Cortex of kidney (tissue), 1 donor: ENCODE measurements at places on chromosomes 13 and 19.

- no peak for DNase-seq
These were observed 13.2 kb downstream of the NCAN start for GRCh38 chr19:19224852-19225494.

DNA sequence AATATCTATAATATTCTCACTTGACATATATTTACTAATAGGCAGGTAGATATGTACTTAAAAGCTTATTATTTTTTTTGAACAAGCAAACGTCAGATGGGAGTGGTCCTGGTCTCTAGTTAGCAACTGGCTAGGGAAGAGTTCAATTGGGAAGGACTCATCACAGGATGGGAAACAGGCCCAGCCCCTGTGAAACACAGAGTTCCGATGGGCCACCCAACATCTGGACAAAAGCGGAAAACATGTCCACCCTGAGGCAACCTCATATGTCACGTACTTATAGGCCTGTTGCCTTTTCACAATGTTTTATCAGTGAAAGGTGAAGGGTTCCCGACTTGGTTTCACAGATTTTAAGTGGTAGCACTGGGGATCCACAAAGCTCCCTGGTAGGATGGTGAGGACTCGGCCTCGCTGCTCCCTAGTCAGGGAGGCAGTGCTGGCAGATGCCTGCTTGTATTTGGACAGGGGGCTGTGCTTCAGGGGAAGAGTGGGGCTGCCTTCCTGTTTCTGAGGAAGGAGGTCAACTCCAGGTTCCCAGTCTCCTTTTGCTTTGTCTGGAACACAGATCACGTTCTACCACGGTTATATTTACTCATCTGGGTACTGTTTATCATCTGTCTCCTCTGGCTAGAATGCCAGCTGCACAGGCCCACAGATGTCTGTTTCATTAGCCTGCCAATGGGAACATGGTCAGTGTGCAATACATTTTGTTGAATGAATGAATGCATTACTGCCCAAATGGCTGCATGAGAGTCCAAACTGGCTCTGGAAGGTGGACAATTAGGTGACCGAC is 49.4 kb upstream of the SLC15A1 start:
- DNase-seq = no peak

- no peak for DNase-seq
These were observed 73.6 kb downstream of the DCLK1 start for GRCh38 chr13:36057547-36057946.

DNA sequence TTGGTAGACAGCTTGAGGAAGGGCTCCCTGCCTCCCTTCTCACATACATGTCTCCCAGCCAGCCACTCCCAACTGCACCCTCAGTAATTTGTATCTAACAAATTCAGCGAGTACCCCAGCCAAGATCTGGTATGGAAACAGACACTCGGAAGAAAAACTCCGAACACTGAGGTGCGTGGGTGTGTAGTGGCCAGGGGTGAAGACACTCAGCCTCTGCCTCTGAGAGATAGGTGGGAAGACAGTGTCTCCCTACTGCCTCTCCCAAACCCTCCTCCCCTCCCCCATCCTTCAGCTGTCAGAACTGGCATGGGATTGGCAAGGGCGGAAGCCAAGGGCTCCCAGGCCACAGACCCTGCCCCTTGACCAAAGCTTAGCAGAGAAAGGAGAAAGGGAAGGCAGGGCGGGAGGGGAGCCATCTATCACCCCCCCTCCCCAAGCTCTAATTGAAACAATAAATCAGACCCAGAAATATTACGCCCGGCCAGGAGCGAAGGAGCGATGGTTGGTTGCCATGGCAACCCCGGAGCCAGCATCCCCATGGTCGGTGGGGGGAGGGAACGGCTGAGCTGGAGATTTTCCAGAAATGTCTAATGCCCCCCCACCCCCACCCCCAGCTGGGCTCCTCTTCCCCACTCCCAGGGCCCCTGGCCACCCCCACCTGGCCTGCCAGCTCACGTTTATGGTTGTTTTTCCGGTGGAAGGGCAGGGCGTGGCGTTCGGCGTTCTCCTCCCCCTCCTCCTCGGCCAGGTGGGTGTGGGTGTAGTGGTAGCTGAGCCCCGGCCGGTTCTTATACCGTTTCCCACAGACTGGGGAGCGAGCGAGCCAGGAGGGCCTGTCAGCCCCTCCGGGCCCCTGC is 7.0 kb downstream of the DPF1 start:
- no peak for DNase-seq

GRCh38 chr13:61370520-61370919 is 45.1 kb downstream of the PCDH20 start:
- no peak for DNase-seq

DNA sequence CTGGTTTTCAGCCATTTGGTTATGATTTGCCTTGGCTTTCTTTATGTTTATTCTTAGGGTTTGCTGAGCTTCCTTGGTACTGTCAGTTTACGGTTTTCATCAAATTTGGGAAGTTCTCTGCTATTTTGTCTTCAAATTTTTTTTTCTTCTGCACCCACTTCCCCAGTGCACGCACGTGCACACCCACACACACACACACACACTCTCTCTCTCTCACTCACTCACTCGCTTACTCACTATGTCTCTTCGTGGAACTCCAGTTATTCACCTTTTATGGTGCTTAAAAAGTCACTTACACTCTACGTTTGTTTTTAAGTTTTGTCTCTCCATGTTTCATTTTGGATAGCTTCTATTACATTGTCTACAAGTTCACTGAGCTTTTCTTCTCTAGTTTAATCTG is 7.1 kb downstream of the AKAP11 start:
- DNase-seq = no peak

DNA sequence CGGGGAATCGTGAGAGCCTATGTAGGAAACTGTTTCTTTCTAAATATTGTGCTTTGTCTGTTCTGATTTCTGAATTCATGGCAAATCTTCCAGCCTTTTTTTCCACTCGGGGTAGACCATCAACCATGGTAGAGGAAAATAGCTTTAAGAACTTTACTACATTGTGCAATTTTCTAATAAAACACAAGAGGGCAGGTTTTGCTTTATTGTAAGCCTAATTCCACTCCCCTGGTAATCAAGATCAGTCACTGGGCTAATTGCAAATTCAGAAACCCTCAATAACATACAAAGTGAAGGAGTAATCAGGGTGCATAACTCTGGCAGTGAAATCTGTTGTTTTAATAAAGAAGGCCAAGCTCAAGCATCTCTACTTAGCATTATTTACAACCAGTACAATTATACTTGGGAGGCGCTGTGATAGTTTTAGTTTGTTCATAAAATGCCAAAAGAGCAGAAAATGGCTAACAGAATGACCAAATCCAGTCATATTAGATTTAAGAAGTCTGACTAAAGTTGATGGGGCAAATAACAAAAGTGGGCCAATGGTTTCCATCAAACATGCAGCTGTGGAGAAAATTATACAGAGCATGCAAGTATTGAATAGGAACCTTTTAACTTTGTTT is 43.8 kb downstream of the DCT start:
- DNase-seq = no peak

- DNase-seq = no peak
These were observed 10.2 kb downstream of the DPP9 start for GRCh38 chr19:4713384-4713951.

- DNase-seq = peak; percentile 9
These were observed 1.2 kb downstream of the TBC1D4 start for GRCh38 chr13:75480671-75481175.

- DNase-seq = no peak
These were observed 23.1 kb downstream of the SIGLEC5 start for GRCh38 chr19:51607077-51607476.

GRCh38 chr19:39160523-39160861 is 34.9 kb downstream of the PAK4 start:
- DNase-seq = no peak

DNA sequence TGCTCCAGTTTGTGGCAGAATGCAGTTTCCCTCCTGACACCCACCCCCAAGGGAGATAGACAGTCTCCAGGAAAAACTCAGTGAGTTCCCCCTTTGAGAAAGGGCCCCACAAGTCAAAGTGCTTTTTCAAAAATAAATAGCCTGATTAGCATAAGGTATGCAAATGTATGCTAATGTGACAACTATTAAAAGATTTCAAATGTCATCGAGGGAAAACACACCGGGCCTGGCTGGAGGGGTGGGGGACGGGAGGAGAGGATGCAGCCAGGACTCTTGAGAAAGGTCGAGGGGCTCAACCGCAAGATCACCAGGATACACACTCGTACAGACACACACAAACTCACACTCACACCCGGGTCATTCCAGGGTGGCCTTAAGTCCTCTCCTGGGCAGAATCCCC is 34.3 kb upstream of the ZNRF4 start:
- DNase-seq = no peak

DNA sequence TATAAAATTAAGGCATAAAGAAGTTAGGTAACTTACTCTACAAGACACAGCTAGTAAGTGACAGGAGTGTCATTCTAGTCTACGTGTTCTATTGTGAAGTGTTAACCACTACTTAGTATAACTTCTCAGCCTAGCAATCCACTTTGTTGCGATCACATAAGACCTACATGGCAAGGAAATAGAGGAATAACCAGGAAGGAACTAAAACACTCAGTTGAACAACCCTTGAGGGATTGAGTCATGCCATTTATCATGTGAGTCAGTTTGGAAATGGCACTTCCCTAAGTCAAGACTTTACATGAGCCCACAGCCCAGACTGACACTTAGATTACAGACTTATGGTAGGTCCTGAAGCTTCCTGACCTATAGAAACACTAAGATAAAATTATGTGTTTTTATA is 279.5 kb upstream of the PCDH20 start:
- no peak for DNase-seq

DNA sequence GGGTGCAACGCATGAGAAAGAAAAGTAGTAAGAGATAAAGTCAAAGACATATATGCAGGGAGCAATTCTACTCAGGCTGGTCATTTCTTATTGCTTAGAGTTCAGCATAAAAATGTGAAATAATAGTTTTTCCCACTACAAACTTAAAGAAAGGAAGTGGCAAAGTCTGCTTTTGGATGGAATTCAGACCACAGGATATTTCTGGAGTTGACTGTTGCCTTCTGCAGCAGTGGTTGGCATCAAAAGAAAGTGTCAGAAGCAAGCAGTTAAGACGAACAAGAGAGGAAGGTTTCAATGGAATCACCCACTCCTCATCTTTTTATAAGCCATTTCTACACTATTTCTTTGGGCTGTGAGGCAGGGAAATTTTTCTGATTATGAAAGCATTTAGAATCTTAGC is 36.2 kb upstream of the TRPC4 start:
- no peak for DNase-seq

- no peak for DNase-seq
These were observed 1.4 kb downstream of the CAPN12 start for GRCh38 chr19:38742906-38743305.

DNA sequence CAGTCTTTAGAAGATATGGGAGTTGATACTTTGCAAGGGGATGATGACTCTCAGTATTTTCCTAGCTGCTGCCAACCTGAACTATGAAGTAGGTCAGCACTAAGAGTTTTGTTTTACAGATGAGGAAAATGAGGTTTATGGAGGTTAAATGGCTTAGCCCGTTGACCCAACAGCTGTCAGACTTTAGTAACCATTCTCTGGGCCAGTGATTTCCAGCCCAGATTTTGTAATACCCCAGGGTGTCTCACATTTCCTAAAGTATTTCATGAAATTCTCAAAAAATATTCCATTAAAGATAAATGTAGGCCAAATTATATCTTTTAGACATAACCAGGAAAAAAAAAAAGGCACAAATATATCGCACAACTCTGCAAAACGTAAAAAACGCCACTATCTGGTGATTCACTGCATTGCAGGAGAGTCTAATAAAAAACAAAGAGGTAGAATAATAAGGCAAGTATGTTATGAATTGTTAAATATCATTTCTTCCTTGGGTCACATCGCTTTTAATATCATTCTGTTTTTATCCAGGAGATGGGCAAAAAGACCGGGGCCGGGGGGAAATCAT is 112.5 kb downstream of the DACH1 start:
- no peak for DNase-seq

DNA sequence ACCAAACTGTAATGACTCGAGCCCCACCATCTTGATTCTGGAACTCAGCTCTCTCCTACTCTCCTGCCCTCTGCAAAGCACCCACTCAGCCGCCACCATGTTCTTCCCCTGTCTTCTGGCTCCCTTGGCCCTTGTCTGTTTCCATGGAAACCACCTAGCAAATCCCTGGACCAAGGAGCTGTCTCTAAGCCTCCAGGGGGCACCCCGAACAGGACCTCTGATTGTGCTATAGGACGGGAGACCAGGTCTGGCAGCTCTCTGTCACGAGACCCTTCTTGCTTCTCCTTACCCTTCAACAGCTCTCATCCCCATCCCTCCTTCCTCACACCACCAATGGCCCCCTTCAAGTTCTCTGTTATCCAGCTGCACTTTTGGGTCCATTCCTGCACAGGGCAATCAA is 277.7 kb upstream of the ZNF507 start:
- no peak for DNase-seq

GRCh38 chr13:46388308-46388707 is 1.3 kb upstream of the RUBCNL start:
- DNase-seq = no peak

GRCh38 chr13:24670961-24671381 is 9.2 kb upstream of the ATP12A start:
- DNase-seq = no peak

GRCh38 chr19:50371914-50372475 is 4.3 kb upstream of the NR1H2 start:
- no peak for DNase-seq

GRCh38 chr13:33536601-33537000 is 251.0 kb upstream of the STARD13 start:
- no peak for DNase-seq

DNA sequence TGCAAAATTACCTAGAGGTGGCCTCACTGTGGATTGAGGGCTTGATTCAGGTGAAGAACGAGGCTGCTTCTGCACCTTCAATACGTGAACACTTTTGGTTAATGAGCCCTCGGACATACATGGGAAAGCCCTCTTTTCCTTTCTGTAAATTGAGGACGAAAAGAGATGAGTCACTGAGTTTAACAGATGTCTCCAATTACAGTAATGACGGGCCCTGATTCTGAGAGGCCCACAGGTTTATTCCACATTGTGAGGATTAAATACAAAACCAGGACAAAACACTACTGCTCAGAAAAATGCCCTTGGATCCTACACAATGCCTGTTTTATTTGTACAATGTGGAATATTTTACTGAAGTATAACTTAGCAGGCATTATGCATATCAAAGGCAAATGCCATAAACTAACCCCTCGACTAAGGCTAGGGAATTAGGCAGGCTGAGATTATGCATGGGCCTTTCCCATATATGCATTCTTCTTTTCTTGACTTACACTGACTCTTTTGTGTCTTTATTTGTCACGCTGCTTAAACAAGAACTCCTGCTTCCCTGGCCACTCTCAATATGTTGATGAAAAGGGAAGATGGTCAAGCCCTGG is 819.9 kb downstream of the OLFM4 start:
- no peak for DNase-seq

GRCh38 chr19:44587963-44588770 is 25.2 kb upstream of the IGSF23 start:
- no peak for DNase-seq

DNA sequence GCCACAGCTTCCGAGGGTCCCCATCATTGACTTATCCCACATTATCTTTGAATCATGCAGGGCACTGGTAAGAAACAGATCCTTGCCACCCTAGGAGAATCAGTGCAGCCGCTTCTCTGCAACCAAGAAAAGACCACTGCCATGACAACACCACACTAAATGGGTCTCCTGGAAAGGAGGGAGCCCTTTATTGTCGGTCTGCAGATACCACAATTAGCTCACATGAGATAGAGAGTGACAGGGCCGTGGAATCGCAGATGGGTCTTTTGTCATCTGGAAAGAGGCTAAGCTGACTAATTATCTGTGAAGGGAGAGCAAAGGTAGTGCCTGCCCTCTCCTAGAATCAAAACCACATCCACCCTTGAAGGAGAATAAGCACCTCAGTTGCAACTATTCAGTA is 178.3 kb upstream of the MYO16 start:
- no peak for DNase-seq

GRCh38 chr19:17240826-17241399 is 4.8 kb downstream of the NR2F6 start:
- no peak for DNase-seq
